ENCODE measurements at places on chromosomes 5 and 9.

- DNase-seq, result no peak
Measured at GRCh38 chr9:109476642-109477257, 21.4 kb downstream of the PTPN3 start.

DNA sequence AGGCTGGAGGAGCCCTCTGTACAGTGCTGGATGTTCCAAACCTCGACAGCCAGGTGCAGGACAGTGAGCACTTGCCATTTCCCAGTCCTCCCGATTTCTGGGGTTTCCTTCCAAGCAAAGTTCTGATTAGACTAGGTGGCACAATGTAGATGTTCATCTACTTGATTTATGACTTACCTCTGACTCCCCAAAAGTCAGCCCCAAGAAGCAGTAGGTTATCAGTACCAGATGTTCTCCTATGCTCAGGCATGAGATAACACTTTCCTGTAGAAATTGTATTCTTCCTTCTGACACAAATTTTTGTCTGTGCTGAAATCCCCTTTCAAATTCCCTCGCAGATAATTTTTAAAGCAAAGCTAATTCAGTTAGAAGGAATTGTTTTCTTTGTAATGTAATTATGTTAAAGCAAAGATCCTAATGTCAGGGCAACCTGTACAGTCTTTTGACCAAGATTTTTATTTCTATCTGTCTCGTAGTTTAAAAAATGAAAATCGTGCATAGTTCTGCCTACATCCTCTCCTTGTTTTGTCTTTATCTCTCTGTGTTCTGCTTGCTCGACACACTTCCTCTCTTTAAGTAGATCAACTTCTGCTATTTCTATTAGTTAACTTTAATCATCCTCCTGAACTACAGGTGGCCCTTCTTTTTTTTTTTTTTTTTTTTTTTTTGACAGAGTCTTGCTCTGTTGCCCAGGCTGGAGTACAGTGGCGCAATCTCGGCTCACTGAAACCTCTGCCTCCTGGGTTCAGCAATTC is 102.4 kb upstream of the PJA2 start:
- DNase-seq, result no peak

DNA sequence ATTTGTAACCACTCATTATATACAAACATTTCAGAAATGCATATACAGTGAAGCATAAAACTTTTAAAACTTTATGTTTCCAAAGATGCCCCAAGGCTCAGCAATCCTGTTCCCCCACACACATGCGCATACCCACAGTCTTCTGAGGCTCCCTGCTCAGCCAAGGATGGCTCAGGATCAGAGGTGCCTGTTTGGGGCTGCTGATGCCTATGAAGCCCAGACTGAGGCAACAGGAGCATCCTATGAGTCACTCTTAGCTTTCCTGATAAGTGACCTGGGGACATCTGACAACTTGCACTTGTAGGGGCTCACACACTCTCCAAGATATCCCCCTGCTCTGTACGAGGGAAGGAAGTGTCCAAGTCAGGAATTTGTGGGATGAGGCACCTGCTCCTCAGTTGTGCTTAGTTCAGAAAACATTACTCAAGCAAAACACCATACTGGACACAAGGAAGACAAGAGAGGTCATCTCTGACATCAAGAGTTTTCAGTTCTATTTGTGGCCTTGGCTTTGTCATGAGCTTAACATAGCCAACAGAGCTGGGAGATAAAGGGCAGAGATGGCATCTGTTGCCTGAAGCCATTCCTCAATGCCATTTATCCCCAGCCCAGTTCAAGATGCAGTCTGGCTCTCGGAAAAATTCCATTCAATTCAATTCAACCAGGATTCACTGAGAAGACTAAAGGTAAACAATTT is 62.3 kb downstream of the NIPSNAP3B start:
- no peak for DNase-seq

- peak; percentile 86 for DNase-seq
Measured at GRCh38 chr9:133075925-133076630, 14.3 kb downstream of the CEL start.

GRCh38 chr9:94794476-94795167 is 68.1 kb downstream of the AOPEP start:
- no peak for DNase-seq

DNA sequence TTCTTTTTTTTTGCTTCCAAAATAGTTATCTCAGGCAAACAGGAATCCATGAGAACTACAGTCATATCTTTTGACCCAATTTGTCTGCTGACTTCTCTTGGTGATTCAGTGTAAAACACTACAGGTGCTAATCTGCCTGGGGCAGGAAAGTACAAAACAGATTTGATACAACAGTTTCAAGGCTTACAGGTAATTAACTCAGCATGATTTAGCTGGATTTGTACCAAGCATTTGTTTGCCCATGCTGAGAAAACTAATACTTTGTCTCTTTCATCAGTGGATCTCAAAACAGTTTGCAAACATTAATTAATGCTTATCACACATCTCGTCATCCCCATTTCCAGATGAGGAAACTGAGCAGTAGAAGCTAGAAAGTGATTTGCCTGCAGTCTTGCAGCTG is 312.5 kb upstream of the SEMA6A start:
- no peak for DNase-seq

GRCh38 chr9:123763910-123764588 is 165.9 kb downstream of the DENND1A start:
- peak; percentile 81 for DNase-seq

DNA sequence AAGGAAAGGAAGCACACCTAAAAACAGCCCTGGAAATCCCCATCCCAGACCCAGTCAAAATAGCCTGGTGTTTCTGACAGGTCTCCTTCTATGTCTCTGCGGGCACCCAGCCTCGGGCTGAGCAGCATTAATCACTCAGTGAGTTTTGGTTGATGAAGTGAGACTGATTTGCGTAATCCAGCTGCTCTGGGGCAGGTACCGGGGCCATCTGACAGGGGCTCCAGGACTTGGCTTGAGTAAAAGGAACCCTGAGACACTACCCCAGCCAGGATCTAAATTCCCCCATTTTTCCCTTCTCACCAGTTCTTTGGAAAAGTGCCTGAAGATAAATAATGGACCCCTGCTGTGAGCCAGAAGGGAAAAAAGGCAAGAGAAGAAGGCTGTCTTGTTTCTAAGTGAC is 596 bp downstream of the SLC28A3 start:
- no peak for DNase-seq

DNA sequence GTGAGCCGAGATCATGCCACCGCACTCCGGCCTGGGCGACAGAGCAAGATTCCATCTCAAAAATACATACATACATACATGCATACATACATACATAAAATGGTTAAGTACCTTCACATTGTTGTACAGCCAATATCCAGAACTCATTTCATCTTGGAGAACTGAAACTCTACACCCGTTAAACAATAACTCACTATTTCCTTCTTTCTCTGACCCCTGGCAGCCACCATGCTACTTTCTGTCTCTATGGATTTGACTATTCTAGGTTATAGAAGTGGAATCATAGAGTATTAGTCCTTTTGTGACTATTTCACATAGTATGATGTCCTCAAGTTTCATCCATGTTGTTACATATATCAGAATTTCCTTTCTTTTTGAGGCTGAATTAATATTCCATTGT is 9.6 kb upstream of the KIF27 start:
- no peak for DNase-seq

GRCh38 chr5:67377631-67378030 is 181.0 kb upstream of the CD180 start:
- no peak for DNase-seq

DNA sequence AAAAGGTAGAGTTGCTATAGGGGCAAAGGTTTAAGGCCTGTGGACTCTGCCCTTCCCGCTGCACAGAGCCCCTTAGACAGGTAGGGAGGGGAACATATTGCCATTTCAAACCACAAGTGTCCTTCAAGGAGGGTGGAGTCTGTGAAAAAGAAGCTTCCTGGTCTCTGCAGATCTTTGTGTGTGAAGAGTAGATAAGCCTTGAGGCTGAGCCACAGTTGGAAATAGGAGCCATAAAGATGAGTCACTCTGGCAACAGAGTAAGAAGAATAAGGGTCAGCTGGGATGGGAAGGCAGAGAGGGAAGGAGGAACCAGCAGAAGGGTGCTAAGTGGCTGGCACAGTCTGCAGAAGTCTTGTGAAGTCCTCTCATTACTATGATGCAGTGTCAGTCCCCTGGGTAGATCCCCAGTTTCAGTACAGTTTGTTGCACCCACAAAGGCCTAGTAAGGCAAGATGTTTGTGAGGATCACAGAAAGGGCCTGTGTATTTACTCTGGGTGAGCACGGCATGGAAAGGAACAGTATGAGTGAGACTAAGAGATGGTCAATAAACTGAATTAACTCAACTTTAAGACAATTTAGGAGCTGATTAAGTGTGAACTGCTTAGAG is 18.1 kb downstream of the GRXCR2 start:
- DNase-seq, result peak; percentile 64
